B cell (primary cell): ENCODE measurements at places on chromosomes 1 and 21.
A peak's percentile ranks its signal among the peaks of the same experiment; 100 is the strongest.

DNA sequence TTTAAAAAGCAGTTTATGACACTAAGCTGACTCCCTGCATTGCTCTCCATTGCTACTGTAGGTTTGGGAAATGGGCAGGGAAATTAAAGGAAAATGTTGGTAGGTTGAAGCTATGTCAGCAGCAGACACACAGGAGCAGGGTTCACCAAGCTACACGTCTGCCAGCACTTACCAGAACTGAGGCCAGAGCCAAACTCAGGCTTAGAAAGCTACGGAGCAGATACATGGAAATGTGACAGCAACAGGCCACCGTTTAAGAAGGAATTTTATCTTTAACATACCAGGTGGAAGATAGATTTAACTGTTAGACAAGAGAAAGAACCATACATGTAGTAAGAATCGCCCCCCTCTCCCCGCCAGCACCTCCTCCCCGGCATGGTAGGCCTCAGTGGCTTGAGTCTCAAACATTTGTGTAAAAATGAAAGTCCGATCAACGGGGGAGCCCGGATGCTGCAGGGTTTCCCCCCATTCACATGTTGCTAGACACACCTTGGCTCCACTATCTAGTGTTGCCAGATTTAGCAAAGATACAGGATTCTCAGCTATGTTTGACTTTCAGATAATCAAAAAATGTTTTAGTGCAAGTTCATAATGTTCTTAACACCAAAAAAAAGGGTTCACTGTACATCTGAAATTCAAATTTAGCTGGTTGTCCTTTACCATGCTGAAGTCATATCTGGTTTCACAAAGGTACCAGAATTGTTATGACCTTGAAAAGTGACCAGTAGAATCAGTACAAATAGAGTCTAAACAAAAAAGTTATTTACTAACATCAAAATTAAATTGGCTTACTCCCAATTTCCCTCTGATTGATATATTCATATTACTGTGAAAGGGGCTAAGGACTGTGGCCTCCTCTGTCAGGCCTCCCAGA is 6.7 kb downstream of the OR2T11 start:
- peak; percentile 13 for DNase-seq
- no peaks in the 10 kb centered on the region for H3K4me1 ChIP-seq
- no peak overlapping the region for H3K4me3 ChIP-seq
- no peaks in the 10 kb centered on the region for H3K27me3 ChIP-seq

- H3K4me1 ChIP-seq: no peaks in the 10 kb centered on the region
- no peak overlapping the region for H3K4me3 ChIP-seq
- no peak for DNase-seq
- no peaks in the 10 kb centered on the region for H3K36me3 ChIP-seq
- no peaks in the 10 kb centered on the region for H3K27me3 ChIP-seq
Measured at GRCh38 chr1:115245227-115245626, 92.8 kb downstream of the NGF start.

- H3K4me1 ChIP-seq: no peaks in the 10 kb centered on the region
- H3K36me3 ChIP-seq: no peaks in the 10 kb centered on the region
- H3K4me3 ChIP-seq: no peak overlapping the region
- H3K27ac ChIP-seq: no peak overlapping the region
- H3K27me3 ChIP-seq: no peaks in the 10 kb centered on the region
- DNase-seq: no peak
Measured at GRCh38 chr21:17492415-17493168, 20.3 kb upstream of the CXADR start.

- no peak overlapping the region for H3K4me3 ChIP-seq
- no peak for DNase-seq
- H3K36me3 ChIP-seq: no peaks in the 10 kb centered on the region
- no peak overlapping the region for H3K27ac ChIP-seq
- no peaks in the 10 kb centered on the region for H3K27me3 ChIP-seq
Measured at GRCh38 chr21:25688275-25689155, 46.2 kb downstream of the ATP5PF start.

DNA sequence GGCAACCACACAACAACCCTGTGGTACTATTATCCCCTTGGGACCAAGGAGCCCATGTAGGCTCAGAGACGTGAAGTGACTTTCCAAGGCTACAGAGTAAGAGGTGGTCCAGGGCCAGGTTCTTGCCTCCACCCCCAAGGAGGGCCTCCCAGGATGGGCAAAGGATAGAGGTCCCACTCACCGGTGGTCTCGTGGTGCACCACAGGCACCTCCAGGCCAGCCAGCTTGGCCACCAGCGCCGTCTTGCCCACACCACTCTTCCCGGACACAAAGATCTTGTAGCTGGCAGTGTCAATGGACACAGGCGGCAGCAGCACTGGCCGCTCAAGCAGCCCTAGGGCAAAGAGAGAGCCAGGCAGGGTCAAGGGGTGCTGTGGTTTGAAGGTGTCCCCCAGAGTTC is 3.6 kb downstream of the CPLANE2 start:
- no peaks in the 10 kb centered on the region for H3K36me3 ChIP-seq
- H3K27me3 ChIP-seq: no peaks in the 10 kb centered on the region
- no peak overlapping the region for H3K27ac ChIP-seq
- H3K4me3 ChIP-seq: no peak overlapping the region

DNA sequence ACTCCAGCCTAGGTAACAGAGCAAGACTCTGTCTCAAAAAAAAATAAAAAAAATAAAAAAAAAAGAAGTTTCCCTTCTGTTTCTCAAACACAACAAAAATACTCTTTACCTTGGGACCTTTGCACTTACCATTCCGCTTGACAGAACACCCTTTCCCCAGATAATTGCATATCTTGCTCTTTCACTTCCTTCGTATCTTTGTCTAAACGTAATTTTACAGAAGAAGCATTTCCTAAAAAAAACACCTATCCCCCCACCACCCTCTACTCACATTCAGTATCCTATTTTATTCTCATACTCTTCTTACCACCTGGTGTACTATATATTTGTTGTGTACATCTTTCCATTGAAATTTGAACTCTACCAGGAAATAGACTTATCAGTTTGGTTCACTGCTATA is 32.7 kb downstream of the ASH1L start:
- DNase-seq: peak; percentile 83
- peak overlapping the region; percentile 65 for H3K27ac ChIP-seq
- H3K27me3 ChIP-seq: no peaks in the 10 kb centered on the region
- H3K4me1 ChIP-seq: peaks cover 38% of the 10 kb centered on the region

GRCh38 chr1:211468595-211468994 is 23.4 kb downstream of the RD3 start:
- no peak for DNase-seq
- peaks cover 3% of the 10 kb centered on the region for H3K27me3 ChIP-seq
- H3K36me3 ChIP-seq: no peaks in the 10 kb centered on the region
- peaks cover 4% of the 10 kb centered on the region for H3K4me1 ChIP-seq
- H3K4me3 ChIP-seq: no peak overlapping the region

DNA sequence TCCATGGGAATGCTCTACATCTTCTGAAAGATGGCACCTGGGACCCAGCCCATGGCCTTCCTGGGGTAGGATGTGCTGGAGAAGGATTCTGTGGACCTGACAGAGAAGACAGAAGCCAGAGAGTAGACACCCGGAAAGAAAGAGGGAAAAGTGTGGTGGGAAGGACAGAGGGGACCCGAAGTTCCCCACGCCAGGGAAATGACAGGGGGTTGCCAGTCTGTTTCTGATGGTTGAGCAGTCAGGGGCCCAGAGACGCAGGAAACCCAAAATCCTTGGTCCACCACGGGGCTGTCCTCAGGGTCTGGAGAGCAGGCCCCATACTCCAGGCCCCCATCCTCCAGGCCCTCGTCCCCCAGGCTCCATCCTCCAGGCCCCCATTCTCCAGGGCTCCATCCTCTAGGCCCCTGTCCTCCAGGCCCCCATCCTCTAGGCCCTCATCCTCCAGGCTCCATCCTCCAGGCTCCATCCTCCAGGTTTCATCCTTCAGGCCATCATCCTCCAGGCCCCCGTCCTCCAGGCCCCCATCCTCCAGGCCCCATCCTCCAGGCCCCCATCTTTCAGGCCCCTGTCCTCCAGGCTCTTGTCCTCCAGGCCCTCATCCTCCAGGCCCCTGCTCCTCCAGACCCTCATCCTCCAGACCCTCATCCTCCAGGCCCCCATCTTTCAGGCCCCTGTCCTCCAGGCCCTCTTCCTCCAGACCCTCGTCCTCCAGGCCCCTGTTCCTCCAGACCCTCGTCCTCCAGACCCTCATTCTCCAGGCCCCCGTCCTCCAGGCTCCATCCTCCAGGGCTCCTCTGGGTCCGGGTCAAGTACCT is 1.0 kb upstream of the TFF2 start:
- H3K27ac ChIP-seq: no peak overlapping the region
- H3K36me3 ChIP-seq: no peaks in the 10 kb centered on the region
- no peaks in the 10 kb centered on the region for H3K27me3 ChIP-seq
- H3K4me3 ChIP-seq: no peak overlapping the region

GRCh38 chr1:170205301-170205700 is 59.5 kb downstream of the NTMT2 start:
- no peaks in the 10 kb centered on the region for H3K36me3 ChIP-seq
- no peak overlapping the region for H3K27ac ChIP-seq
- no peak overlapping the region for H3K4me3 ChIP-seq
- DNase-seq: no peak
- no peaks in the 10 kb centered on the region for H3K4me1 ChIP-seq
- no peaks in the 10 kb centered on the region for H3K27me3 ChIP-seq

DNA sequence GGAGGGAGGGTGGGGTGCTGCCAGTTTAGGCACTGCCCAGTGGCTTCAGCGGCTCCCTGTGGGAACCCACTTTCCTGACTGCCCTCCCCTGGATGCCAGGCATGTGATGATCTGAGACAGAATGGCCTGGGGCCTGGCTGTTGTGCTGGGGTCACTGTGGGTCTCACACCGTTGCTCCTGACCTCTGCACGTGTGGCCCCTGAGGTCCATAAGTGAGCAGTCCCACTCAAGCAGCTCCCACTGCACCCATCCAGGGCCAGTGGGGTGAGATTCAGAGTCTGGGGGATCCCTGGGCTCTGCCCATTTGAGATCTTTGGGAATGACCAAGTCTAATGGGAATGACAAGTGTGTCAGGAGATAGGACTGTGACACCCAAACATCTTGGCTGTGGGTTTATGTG is 18.0 kb downstream of the PODN start:
- H3K36me3 ChIP-seq: no peaks in the 10 kb centered on the region
- H3K27ac ChIP-seq: no peak overlapping the region
- H3K27me3 ChIP-seq: no peaks in the 10 kb centered on the region
- DNase-seq: no peak
- no peak overlapping the region for H3K4me3 ChIP-seq

DNA sequence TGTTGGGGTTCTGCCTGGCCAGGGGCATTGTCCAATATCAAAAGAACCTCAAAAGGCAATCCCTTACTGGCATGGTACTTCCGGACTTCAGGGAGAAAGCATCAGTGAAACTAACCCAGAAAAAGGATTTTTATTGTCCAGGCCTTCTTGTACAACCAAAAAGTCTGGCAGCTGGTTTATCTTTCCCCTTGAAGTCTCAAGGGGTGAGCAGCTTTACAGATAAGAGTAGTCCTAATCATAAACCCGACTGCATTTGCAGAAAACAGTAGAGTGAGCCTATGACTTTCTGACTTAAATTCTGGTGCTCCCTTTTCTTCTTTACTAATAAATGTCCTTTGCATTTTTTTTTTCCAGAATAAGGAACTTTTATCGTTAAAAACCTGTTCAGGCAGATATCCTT is 104.0 kb upstream of the CHRM3 start:
- no peaks in the 10 kb centered on the region for H3K36me3 ChIP-seq
- no peaks in the 10 kb centered on the region for H3K27me3 ChIP-seq
- H3K4me1 ChIP-seq: no peaks in the 10 kb centered on the region
- H3K4me3 ChIP-seq: no peak overlapping the region
- H3K27ac ChIP-seq: no peak overlapping the region

DNA sequence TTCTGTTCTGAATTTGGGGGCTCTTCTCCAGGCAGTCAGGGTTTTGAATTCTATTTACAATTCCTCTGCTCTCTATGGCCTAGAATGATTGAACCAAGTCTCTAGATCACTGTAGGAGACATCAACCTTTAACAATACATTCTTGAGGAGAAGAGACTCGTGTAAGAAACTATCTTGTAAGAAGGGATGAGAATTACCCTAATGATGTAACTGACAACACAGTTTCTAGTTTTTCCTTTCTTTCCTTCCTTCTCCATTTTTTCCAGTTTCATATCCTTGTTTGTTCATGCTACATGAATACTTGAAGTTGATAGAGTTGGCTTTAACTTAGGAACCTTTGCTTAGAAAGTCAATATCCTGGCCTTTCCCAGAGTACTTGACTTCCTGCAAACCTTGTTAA is 1.3 kb upstream of the ATP1A1 start:
- no peaks in the 10 kb centered on the region for H3K27me3 ChIP-seq
- no peak overlapping the region for H3K27ac ChIP-seq
- H3K4me1 ChIP-seq: peaks cover 34% of the 10 kb centered on the region

GRCh38 chr1:226107471-226108460 is 45.2 kb downstream of the H3-3A start:
- peak; percentile 56 for DNase-seq
- H3K27ac ChIP-seq: no peak overlapping the region
- H3K36me3 ChIP-seq: no peaks in the 10 kb centered on the region
- H3K4me1 ChIP-seq: peaks cover 33% of the 10 kb centered on the region
- no peaks in the 10 kb centered on the region for H3K27me3 ChIP-seq

GRCh38 chr21:34865400-34866241 is 183.5 kb downstream of the RUNX1 start:
- peaks cover 27% of the 10 kb centered on the region for H3K4me1 ChIP-seq
- H3K4me3 ChIP-seq: no peak overlapping the region
- H3K36me3 ChIP-seq: no peaks in the 10 kb centered on the region
- H3K27ac ChIP-seq: no peak overlapping the region

- no peaks in the 10 kb centered on the region for H3K27me3 ChIP-seq
- no peak for DNase-seq
- H3K4me3 ChIP-seq: no peak overlapping the region
- H3K36me3 ChIP-seq: peaks cover 57% of the 10 kb centered on the region
- no peak overlapping the region for H3K27ac ChIP-seq
Measured at GRCh38 chr1:1806890-1807289, 28.6 kb upstream of the NADK start.

DNA sequence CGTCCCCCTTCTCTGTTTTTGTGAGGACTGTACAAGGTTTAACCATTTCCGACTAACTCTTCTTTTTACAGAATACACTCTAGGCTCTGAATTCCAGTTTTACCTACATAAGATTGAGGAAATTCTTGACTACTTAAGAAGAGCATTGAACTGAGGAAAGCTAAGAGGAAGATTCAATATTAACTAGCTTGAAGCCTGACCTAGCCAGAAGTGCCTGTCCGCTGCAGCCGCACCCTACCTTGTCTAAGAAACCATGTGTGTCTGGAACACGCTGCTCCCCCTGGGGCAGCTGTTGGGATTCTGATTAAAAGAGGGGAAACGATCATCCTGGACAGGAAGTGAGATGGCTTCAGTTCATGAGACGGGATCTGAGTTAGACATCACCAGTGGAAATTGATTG is 28.9 kb downstream of the CA6 start:
- no peaks in the 10 kb centered on the region for H3K36me3 ChIP-seq
- no peak overlapping the region for H3K27ac ChIP-seq
- no peak overlapping the region for H3K4me3 ChIP-seq
- peaks cover 7% of the 10 kb centered on the region for H3K4me1 ChIP-seq
- no peaks in the 10 kb centered on the region for H3K27me3 ChIP-seq

GRCh38 chr1:217141711-217142110 is 418.5 kb upstream of the ESRRG start:
- DNase-seq: no peak
- no peak overlapping the region for H3K27ac ChIP-seq
- H3K4me3 ChIP-seq: no peak overlapping the region
- H3K4me1 ChIP-seq: no peaks in the 10 kb centered on the region
- H3K36me3 ChIP-seq: no peaks in the 10 kb centered on the region
